ENCODE measurements at places on chromosomes 5 and 9. TPM values are rescaled to one million over a fixed set of nuclear protein-coding genes. Genes with fewer than 3 reads are reported as not detected.

The ARHGEF39 gene
- total RNA-seq: 0.32 TPM

The LARP1 gene
- 96.0 TPM for total RNA-seq

The LURAP1L gene
- 13.7 TPM for total RNA-seq

The PCDHA1 gene
- not detected for total RNA-seq

The CEP78 gene
- total RNA-seq: 5.9 TPM

The SV2C gene
- 0.23 TPM for total RNA-seq

The SLC46A2 gene
- 95.9 TPM for total RNA-seq

The GGTA1 gene
- 5.4 TPM for total RNA-seq

GRCh38 chr5:59360130-59360555 is 533.4 kb downstream of the PDE4D start:
- DNase-seq: no peak

- DNase-seq: peak; percentile 5
These were observed 70.7 kb downstream of the ANKRD33B start for GRCh38 chr5:10634562-10634961.

GRCh38 chr9:137025517-137025966 is 2.5 kb downstream of the ABCA2 start:
- DNase-seq: no peak

DNA sequence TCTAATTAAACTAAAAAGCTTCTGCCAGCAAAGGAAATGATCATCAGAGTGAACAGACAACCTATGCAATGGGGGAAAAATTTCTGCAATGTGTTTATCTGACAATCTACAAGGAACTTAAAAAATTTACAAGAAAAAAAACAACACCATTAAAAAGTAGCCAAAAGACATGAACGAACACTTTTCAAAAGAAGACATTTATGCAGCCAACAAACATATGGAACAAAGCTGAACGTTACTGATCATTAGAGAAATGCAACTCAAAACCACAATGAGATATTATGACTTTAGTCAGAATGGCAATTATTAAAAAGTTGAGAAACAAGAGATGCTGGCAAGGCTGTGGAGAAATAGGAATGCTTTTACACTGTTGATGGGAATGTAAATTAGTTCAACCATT is 530.4 kb upstream of the DAB2 start:
- no peak for DNase-seq

- DNase-seq: no peak
These were observed 107.1 kb downstream of the PHF2 start for GRCh38 chr9:93683331-93684134.

DNA sequence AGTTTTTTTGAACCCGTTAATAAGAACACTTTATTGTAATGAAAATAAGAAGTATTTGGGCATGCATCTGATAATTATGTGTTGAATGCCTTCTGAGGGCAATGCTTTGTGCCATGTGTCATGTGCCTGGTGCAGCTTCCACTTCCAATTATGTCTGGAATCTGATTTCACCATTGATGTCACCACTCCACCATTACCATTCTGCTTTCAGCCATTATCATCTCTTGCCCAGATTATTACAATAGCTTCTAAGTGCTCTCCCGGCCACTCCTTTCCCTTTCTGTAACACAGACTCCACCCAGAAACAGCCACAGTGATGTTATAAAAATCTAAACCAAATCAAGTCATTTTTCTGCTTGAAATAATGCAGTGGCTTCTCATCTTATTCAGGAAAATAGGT is 171.7 kb downstream of the C9orf152 start:
- no peak for DNase-seq

- DNase-seq: no peak
These were observed 22.4 kb downstream of the TRIO start for GRCh38 chr5:14165375-14166106.

DNA sequence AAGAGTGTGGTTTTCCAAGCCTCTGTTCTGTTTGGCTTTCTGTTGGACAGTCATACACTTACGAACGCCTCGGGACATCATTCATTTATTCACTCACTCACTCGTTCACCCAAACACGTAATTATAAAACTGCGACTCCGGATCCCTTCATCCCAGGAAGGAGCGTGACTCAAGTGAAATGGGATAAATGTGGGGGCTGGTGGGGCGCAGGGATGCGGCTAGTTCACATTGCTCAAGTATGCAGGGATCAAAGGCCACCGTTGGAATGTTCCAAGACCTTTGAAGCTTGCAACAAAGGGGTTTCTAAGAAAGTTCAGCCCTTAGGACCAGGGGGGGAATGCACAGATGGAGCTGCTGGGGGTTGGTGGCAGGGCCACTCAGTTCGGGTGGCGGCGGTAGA is 64.2 kb downstream of the CFAP77 start:
- no peak for DNase-seq

GRCh38 chr9:111904891-111905291 is 8.3 kb downstream of the UGCG start:
- DNase-seq: no peak

DNA sequence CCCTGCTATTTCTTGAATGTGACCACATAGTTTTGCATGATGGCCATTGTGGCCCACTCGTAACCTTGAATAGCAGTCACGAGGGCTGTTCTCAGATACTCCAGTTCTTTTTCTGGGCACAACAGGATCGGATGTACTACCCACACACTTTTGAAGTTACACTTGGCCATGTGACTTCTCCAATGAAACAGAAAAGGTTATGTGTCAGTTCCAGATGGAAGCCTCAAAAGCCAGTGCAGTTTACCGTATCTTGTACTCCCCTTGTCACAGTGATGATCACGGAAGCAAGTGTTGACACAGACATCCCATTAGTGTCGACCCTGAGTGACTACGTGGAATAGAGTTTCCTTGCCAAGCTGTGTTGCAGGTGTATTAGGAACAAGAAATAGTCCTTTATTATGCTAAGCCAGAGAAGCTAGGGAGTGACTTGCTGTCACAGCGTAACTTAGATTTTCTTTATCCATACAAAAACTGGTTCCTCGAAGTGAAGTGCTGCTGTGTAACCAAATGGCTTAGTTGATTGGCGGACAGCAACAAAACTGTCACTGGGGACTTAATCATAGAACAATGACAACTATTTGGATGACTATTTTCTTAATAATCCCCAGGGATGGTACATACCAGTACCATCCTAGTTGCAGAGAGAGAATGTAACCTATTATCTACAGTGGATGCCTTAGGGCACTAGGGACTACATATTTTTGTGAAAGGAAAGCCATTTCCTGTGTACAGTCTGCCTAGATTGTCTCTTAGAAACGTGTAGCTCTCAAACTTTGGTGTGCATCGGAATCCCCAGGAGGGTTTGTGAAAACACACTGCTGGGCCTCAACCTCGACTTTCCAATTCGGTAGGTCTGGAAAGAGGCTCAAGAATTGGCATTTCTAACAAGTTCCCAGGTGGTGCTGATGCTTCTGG is 90.1 kb upstream of the DMRT1 start:
- DNase-seq: peak; percentile 28

DNA sequence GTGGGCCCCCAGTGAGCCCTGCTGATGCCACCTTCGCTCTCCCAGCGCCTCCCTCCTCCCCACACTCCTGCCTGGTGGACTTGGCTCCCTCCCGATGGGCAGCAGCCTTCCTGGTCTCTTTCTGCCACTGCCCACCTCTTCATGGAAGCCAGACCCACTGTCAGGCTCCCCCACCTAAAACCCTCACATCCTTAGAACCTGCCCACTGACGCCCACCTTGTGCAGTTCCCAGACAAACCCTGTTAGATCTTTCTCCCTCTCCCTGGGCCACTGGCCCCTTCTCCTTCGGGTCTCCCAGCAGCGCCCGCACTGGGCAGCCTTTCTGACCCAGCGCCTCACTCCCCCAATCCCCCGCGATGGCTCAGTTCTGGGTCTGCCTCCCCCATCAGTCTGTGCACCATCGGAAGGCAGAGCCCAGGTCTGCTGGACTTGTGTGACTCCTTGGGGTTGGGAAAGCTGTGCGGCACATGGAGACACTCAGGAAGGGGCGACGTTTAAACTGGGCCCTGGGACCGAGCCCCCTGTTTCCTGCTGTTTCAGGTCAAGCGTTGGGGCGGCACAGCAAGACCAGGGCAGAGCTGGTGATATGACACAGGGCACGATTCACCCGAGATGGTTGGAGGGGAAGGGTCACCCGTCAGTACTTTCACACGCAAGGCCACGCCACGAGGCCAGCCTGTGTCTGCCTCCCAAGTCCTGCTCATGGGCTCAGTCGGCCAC is 17.4 kb downstream of the MYMK start:
- DNase-seq: no peak

- DNase-seq: no peak
These were observed 508.9 kb downstream of the EBF1 start for GRCh38 chr5:158590746-158591300.

GRCh38 chr5:128627939-128628338 is 89.9 kb upstream of the FBN2 start:
- DNase-seq: no peak

DNA sequence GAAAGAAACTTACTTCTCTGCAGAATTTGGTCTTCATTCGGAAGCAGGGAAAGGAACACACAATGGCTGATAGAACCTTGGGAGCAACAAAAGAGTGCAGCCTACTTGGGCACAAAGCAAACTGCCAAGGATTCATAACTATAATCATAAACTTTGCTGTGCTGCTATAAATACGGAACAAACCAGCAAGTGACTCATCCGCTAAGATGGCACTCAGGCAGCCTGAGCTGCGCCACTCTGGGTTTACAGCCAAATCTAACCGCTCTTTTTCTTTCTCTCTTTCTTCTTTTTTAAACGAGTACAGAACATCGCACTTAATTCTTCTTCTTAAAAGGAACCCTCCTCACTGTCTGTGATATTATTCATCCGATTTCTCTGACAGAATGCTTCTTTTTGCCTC is 81.1 kb downstream of the PTPN3 start:
- no peak for DNase-seq

DNA sequence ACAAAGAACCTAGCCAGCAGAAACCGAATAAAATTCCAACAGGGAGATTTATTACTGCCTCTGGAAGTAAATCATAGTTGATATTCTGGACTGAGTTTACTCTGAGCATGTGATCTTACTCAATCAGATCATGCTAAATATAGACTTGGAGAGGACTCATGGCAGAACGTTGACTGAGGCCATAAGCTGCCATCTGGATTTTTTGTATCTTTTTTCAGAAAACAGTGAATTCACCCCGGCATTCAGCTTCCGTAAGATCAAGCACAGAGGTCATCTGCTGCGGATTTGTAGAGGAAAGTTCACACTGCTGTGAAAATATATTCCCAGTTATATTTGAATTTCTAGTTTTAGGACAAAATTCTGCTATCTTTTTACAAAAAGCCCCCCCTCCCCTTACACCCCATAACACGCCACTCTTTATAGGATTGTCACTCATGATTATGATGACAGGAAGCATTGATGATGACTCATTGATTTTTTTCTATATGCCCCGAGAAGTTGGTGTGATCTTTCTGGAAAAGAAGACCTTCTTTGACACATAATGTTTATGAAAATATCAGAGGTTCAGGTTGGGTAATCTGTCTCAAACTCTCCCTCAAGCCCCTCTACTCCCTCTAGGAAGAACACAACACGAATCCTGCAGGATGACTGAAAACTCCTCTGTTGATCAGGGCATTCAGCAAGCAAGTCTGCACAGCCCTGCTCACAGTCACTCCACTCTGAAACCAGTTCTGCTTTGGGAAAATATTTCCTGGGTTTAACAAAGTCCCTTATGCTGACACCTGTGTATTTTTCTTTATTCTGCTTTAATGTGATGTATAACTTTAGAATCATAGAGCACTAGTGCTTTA is 70.8 kb downstream of the NXNL2 start:
- no peak for DNase-seq

GRCh38 chr9:137028263-137029057 is 423 bp upstream of the ABCA2 start:
- no peak for DNase-seq

DNA sequence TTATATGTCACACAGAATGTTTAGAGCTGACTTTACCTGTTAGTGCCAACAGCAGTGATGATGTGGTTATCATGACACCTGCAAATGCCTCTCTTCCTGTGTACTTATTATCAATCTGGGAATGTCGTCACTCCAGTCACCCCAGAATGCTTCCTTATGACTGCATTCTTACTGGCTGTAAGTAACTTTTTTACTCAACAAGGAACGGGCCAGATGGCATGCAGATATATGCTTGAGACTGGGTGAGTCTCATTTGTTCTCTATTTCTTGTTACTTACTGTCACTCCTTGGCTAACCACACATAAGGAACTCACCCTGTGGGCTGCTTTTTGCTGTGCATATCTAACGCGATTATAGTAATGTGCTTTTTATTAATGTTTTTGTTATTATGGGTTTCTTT is 385.5 kb upstream of the MEF2C start:
- DNase-seq: no peak

DNA sequence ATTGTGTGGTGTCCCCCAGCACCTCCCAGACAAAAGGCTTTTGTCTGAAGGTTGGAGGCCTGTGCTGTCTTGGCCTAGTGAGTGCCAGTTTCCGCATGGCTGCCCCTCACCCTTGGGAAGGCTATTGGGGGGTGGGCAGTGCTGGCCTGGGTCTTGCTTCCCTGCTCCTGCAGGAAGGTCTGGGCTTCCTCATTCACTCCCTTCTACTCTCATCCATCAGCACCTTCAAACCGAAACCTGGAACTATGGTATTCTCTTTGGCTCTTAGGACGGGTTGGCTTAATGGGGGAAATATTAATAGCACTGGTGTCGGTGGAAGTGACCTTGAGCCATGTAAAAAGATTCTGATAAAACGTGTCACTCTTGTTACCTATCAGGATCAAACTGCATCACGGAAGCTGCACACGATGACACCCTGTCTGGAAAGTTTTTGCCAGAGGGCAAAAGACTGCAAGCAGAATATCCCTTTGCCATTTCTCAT is 34.0 kb upstream of the GLRX start:
- DNase-seq: no peak

DNA sequence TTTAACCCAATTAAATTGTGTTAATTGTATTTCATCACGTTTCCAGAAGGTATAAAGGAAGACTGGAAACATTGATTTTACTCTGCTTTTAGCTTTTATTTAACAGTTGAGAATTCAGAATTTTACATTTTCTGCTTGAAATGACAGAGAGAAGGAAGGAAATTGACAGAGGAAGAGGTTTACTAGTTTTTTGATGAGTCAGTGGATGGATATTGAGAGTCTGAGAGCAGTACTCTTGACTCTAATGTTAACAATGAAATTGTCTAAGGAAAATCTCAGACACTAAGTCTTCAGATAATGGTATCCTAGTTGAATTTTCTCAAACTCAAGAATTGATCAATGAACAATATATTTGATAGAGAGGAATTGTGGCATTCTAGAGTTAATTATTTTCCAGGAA is 60.6 kb downstream of the IPO11 start:
- no peak for DNase-seq
